NCI-H2171 treated with DMSO at 0.1 percent for 48 hours (cell line): ENCODE measurements at places on chromosomes 4 and X.

- no peak for DNase-seq
Measured at GRCh38 chr4:11727903-11728564, 299.3 kb upstream of the HS3ST1 start.

- DNase-seq = no peak
Measured at GRCh38 chr4:69122476-69122875, 26.2 kb downstream of the UGT2B7 start.

- no peak for DNase-seq
Measured at GRCh38 chrX:135307171-135307570, 2.1 kb upstream of the ETDC start.

- no peak for DNase-seq
Measured at GRCh38 chr4:26062215-26062614, 148.2 kb downstream of the SMIM20 start.
